ENCODE measurements at places on chromosomes 2 and 18.
A peak's percentile ranks its signal among the peaks of the same experiment; 100 is the strongest.

DNA sequence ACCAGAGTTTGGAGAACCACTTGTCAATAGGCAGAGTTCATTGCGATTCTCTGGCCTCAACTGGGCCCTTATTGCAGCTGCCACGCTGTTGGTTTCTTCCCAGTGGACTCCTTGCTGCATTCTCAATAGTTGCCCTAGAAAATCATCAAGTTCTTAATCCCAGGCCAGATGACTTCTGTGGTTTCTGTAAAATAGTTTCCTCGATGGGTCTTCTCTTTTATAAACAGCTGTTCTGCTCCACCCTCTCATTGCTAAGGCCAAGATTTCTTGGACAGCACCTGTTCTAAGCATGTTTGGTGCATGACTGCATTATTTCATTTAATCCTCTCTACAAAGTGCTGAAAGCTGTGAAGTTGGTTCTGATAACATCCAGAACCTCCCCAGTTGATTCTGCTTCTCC lies 131.0 kb downstream of the BCL2L11 start:
- no peak for DNase-seq

GRCh38 chr18:22268641-22269128 lies 99.3 kb downstream of the GATA6 start:
- no peak for DNase-seq

DNA sequence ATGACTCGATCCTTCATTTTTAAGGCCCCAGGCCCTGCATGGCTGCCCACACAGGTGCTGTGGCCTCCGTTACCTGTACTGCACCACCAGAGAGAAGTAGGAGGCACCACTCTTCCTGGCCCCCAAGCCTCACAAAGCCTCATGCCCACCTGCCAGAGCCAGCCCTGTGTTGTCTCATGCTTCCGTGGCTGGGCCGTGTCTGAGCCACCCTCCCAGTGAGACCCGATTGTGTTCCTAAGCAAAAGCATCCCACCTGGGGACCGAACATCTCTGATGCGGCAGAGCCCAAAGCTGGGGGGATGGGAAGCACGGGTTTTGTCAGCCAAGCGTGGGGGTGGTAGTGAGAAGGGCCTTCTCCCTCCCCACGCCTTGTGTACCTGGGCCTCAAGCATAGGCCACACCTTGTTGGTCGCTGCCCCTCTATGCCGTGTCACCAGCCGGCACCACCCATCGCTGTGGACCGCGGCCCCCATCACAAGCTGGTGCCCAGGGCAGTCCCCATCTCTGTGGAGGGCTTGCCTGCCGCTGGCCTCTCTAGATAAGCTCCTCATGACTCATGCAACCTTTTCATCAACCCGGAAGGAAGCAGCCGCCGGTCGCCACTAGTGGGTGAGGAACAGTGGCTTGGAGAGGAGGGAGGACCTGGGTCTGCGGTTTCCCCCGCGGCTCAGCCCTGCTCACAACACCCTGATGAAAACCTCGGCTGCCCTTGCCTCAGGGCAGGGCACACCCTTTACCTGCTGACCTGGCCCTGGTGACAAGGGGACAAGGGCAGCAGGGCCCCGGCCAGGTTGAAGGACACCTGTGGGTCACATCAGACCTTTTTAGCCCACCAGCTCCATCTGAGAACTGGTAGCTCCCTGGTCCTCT lies 2.7 kb upstream of the RNPEPL1 start:
- peak; percentile 72 for DNase-seq

- no peak for DNase-seq
Measured at GRCh38 chr2:109330056-109330455, 201.1 kb downstream of the SH3RF3 start.

DNA sequence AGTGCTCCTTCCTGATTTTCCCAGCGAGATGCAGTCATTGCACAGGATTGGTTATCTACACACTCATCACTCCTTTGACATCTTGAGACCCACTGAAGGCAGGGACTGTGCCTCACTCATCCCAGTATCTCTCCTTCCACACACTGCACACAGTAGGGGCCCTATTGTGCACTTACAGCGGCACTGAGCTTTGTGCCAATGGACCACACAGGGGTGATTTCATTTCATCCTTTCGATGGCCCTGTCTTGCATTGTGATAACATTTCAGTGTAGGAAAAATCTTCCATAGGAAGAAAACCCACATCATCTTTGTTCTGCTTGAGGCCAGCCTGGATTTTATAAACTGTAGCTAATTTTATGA lies 11.0 kb upstream of the LRRFIP1 start:
- DNase-seq = no peak

GRCh38 chr18:57921708-57922107 lies 118.6 kb upstream of the ATP8B1 start:
- no peak for DNase-seq

- no peak for DNase-seq
Measured at GRCh38 chr18:12839057-12839525, 44.9 kb downstream of the PTPN2 start.

DNA sequence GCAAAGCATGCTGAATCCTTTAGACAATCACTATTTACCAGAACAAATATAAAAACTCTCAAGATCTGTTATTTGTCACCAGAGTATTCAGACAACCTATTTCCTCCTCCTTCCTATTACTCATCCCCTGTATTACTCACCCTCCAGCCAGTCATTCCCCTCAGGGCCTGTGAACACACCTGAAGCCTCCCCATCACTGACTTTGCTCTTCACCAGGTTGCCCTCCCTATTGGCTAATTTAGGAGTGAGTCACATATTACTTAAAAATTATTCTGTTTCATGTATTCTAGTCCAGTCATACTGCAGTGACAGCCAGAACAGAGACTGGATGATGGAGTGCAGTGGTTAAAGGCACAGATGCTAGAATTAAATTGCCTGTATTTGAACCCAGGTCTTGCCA lies 3.7 kb upstream of the ATG16L1 start:
- DNase-seq = no peak

GRCh38 chr2:173822889-173823542 lies 142.2 kb downstream of the SP3 start:
- DNase-seq = no peak

GRCh38 chr18:57088883-57089282 lies 58.0 kb upstream of the BOD1L2 start:
- peak; percentile 32 for DNase-seq

- DNase-seq = no peak
Measured at GRCh38 chr2:10428924-10429323, 19.2 kb downstream of the ODC1 start.

- no peak for DNase-seq
Measured at GRCh38 chr18:38453880-38454279, 888.3 kb upstream of the CELF4 start.

- peak; percentile 43 for DNase-seq
Measured at GRCh38 chr2:235533616-235534385, 40.0 kb downstream of the AGAP1 start.

GRCh38 chr2:236993-237539 lies 26.8 kb downstream of the SH3YL1 start:
- DNase-seq = no peak

GRCh38 chr2:204033611-204034495 lies 97.3 kb downstream of the ICOS start:
- no peak for DNase-seq

- no peak for DNase-seq
Measured at GRCh38 chr2:114218383-114218782, 224.1 kb upstream of the DPP10 start.

DNA sequence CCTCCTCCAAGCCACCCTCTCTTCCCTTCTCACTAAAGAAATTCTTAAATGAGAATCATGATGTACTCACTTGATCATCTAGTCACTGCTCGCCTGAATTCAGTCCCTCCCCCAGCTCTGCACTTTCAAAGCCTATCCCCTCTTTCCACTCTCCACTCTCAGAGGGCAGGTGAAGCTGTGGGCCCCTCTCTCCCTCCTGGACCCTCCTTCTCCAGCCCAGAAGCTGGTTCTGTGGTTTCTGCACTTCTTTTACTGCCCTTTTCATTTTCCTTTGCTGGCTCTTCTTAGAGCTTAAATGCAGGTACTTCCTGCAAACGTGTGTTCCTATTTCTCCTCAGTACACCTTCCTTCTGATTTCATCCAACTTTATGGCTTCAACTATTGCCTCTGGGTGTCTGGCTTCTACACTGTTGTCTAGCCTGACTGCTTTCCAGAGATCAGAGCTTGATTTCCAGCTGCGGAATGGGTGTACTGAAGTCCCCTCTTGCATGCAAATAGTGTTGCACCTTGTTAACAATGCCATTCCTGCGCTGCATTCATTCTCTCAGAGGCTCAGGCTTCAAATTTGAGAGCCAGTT lies 15.3 kb upstream of the TXNDC2 start:
- DNase-seq = no peak

- no peak for DNase-seq
Measured at GRCh38 chr18:73366713-73367112, 498.9 kb upstream of the NETO1 start.

GRCh38 chr2:12930391-12930790 lies 213.7 kb downstream of the TRIB2 start:
- no peak for DNase-seq

All from BE2C (cell line).